Omental fat pad (tissue), 4 donors: ENCODE measurements at places on chromosomes 4 and X.

GRCh38 chrX:140503714-140504351 is 1.0 kb downstream of the SOX3 start:
- DNase-seq, result no peak

GRCh38 chr4:150009533-150009932 is 68.7 kb upstream of the DCLK2 start:
- no peak for DNase-seq

DNA sequence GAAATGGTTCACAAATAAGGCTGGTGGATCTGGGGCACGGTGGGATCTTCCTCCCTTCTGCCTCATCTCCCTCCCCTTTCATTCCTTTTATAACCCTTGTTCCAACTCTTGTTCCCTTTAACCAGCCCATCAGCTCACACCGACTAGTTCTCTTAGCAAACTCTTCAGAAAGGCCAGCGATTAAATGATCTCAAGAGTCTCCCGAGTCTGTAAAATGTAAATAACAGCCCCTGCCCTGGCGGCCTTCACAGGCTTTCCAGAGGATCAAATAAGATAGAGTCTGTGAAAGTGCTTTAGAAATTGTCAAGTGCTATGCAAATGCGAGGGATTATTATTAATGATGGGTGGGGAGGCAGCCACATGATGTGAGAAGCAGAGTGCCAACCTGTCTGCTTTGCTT is 27.1 kb downstream of the TSC22D3 start:
- DNase-seq, result no peak

DNA sequence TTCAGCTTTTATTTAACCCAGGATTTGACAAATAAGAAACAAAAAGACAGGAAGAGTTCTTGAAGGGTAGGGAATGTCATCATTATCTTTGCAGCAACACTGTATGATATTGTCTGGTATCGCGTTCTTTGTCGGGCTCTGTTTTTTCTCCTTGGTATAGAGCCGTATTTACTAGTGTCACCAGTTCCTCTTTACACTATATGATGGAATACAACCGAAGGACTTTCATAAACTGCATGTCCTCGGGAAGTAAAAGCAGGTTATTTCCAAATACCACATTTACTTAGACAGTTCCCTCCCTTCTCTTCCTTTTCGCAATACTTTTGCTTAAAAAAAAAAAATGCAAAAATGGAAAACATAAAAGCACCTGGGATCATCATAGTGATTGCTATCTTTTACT is 96.6 kb upstream of the IL13RA1 start:
- no peak for DNase-seq

DNA sequence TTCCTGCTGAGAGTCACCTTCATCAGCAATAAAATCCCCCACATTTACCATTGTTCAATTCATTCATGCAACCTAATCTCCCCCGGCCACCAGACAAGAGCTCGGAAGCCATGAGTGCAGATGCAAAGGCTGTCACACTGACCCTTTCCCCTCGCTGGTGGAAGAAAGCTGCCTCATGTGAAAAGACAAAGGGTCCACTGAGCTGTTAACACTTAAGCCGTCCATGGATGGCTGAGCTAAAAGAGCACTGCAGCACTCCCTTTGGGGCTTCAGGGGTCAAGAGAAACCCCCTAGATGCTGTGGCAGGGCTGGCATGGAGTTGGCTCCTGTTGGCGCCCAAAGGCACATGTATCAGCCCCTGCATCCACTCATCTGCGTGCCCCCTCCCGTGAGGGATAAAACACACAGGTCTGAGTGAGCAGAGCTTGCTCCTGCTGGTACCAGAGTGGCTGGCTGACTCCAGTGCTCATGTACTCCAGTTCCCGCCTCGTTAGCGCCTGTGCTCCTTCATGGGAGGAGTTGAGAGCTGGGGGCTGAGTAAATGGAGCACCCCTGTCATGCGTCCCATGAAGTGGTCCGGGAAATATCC is 216.5 kb downstream of the PDHA2 start:
- no peak for DNase-seq

DNA sequence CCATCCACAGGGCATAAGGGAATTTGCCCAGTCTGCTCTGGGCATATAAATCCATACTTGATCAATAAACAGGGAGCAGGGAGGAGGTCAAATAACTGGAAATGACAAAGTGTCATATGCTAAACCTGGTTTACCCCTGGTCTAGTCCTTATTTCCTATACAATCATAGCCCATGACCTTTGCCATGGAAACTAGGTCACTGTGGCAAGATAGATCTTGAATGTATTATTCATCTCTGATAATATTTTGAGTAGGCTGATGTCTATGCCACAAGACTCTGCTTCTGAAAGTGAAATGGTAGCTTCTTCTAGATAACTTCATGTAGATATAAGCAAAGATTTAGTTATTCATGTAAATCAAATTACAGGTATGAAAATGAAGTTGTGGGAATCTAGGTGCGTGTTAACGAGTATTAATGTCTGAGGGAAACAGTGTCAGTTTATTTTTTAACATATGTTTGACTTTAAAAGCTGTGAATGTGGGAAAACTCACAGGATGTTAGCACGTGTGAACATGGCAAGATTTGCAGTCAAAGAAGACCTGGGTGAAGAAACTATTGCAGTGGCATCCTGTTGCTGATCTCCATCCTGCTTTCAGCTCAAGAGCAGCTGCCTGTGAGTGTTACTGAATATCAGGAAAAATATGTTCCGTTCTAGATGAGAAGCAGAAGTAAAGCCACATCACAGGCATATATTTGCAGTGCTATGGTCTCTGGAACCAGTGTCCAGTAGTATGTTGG is 81.8 kb upstream of the NDP start:
- no peak for DNase-seq

GRCh38 chr4:145589916-145590702 is 29.1 kb upstream of the MMAA start:
- no peak for DNase-seq
